Posterior vena cava (tissue), 2 donors: ENCODE measurements at places on chromosomes 6 and 20. TPM values are rescaled to one million over a fixed set of nuclear protein-coding genes. Genes with fewer than 3 reads are reported as not detected.

DNA sequence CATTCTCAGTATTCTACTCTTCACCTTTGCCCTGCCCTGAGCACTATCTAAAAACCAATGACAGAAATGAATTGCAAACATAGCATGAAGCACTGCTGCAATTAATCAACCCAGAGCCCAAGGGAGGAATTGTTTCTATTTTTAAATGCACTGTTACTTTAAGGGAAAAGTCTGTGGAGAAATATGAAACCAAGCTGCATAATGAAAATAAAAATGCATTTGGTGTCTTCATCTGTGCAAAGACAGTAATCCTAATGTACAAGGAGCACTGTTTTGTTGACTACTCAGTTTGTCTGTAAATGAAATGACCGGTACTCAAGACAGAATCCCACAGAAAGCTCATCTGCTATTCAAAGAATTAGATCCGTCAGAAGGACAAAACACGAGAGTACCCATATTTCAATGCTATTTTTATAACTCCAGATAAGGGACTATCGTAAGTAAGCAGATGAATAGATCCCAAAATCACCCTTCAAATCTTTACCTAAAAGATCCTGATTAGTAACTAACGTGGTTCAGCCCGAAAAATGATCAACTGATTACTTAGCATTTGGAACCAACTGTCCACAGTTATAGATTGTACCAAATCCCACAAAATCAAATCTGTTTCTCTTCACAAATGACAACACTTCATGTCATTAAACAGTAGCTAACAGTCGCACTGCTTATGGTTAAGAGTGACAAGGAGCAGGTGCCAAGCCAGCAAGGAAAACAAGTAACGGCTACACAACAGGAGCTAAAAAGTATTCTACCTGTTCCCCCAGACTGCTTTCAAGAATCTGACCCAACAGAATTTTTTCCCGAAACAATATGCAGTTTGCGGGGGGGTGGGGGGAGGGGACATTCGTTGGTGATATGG is 2.4 kb downstream of the KIF13A start:
- DNase-seq: no peak

DNA sequence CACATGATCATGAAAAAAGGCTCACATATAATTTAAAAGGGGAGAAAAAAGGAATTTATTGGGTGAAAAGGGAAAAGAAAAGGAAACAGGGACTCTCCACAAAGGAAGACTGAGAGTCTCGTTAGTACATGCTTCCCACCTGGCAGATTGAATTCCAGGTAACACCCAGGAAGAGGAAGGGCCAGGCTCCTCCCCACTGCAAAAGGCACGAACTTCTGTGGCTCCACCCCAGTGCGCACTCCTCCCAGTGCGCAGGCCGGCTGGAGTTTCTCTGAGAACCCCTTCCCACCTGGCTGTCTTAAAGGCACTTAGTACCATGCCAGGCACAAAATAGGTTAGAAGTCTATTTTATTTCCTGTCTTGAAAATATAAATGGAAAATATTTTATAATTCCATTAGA is 129.8 kb downstream of the COL12A1 start:
- DNase-seq: no peak

DNA sequence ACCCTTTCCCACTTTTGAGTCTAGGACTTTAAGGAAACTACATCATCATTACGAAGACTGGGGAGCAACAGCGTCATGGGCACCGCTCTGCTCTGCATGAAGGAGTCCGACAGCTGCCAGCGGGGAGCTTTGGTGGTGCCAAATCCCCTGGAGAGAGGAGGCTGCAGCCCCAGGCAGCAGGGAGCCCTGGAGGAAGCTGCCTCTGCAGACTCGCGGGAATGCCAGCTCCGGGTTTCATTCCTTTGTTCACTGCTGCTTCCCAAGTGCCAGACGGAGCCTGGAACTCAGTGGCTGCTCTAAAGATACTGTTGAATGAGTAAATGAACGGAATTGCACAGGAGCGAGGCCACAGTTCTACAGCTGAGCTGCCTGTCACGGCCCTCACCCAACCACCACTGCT is 196.5 kb upstream of the THBS2 start:
- no peak for DNase-seq

GRCh38 chr6:53107091-53107490 is 41.5 kb downstream of the GCM1 start:
- DNase-seq: no peak

- DNase-seq: no peak
Observed at GRCh38 chr6:16403831-16404230, 165.4 kb downstream of the GMPR start.

- no peak for DNase-seq
Observed at GRCh38 chr6:148915810-148916209, 169.0 kb downstream of the UST start.

Gene RBL1
- total RNA-seq: 4.4 TPM

Gene VGLL2
- total RNA-seq: not detected

DNA sequence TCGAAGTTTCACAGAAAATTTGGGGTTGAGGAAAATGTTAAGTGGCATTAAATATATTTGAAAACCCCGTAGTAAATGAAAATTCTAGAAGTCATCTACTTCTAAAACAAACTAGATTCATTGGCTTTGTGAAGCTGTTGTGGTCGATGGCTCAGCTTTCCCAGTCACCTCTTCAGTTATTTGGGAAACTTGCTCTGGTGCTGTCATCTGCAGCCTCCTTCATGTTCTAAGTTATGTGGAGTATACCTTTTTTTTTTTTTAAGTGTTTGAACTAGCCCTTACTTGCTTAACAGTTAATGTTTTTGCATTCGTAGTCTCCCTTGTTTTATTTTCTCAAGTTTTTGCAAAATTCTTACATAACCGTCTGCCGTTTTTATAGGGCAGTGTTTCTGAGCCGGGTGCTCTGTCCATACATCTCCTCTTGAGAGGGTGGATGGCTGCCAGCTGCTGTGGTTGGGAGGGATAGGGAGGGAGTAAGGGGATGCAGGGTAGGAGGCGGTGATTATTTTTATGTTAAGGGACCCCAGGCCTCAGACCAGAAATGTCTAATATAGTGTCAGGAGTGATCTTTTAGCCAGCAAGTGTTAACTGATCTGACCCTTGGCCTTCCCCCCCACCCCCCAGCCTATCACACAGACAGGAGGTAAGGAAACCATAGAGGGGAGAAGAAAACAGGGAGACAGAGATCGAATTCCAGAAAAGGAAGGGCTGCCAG is 7.1 kb downstream of the RREB1 start:
- DNase-seq: no peak

- peak; percentile 60 for DNase-seq
Observed at GRCh38 chr6:43990275-43990626, 137.0 kb downstream of the MRPL14 start.

GRCh38 chr6:158283304-158283980 is 28.8 kb upstream of the TULP4 start:
- DNase-seq: no peak

DNA sequence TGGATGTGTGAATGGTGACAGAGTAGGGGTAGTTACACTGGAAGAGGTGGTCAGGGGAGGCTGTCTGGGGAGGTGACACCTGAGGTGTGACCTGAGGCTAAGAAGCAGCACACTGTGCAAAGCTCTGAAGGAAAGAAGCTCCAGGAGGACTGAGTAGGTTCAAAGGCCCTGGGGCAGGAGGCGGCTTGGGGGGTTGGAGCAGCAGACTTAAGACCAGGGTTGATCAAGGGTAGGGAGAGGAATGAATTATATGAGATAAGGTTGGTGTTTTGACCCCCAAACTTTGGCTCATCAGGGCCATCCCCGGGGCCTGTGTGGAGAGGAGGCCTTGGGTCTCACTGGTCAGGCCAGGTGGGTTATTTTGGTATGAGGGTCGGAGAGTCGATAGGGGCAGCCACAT is 166.1 kb downstream of the GRM4 start:
- peak; percentile 26 for DNase-seq

GRCh38 chr20:47883186-47883585 is 97.9 kb upstream of the SULF2 start:
- DNase-seq: no peak

DNA sequence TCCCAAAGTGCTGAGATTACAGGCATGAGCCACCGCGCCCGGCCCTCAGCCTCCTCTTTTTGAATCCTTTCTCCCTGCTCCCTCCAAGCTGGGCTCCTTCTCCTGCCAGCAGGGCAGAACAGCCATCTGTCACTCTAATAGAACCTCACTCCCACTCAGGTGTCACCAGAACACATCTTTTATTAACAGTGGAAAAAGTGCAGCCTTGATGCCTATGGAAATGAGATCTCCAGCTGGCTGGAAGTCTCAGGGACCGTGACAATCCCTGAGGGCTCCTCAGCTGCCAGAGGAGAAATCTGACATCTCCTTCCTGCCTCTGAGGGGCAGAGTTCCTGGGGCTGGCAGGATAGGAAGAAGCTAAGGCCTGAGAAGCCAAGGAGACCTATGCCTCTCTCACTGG is 28.0 kb downstream of the TMC2 start:
- no peak for DNase-seq

DNA sequence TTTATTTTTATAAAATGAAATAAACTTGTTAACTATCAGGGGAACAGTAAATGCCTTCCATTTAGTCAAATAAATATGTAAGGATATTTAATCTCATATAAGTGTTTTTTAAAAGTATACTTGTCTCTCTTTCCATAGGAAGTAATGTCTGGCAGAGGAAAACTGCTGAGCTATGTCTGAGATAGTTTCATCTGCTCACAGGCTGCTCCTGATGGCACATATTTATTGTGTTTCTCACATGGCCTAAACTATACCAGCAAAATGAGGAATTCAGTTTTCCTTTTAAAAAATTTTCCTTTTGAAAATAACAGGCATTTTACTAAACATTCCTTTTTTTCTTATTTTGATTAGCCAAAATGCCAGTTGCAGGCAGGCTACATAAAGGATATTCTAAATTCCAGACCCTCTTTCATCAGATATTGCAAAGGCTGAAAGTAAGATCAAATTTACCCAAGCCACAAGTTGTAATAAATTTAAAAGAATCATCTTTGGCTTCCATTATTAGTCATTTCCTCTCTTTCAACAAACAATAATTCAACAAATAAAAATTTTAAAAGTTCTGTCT is 60.1 kb upstream of the RNF146 start:
- no peak for DNase-seq

- peak; percentile 70 for DNase-seq
Observed at GRCh38 chr20:63314566-63315239, 21.7 kb downstream of the COL20A1 start.

DNA sequence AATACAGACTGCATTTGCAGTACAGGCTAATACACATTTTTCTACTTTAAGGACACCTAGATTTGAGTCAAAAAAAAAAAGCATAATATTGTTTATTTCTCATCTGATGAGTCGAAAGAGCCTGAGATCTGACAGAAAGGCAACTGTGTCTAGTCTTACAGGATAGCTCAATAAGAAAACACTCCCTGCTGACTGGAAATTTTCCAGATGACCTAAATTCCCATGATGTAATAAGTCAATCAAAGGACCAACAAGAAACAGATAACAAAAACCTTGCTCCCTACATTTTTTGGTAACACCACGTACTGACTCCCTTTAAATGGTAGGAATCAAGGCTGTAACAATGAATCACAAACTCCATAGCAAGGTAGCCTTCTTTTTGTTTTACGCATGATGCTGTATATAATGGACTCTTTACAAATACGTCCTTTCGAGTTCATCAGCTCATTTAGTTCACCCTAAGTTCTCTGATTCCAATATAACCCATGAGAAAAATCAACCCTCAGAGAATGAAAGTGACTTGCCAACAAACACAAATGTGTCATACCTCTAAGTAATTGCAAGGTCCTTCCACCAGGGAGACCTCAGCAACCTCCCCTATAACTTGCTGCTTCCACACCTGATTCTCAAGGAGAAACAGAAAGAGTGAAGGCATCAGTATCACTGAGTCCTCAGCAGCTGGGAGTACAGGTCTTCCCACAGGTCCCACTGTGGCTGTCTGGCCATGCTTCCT is 12.1 kb downstream of the TBX18 start:
- DNase-seq: no peak

DNA sequence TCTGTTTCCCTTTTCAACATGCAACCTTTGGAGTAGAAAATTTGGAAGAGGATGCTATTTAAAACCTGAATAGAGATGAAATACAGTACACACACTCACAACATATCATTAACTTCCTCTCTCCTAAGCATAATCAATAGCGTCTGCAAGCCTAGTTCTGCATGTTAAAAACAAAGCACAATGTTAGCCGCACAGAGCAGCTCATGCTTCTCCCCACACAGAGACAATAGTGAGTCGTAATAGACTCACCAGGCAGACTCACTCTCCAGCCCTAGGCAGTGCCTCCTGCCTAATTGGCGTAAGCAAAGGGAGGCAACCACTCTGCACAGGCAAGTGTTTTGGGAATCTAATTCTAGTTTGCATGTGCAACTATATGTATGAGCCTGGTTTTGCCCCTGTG is 45.8 kb upstream of the ARID1B start:
- no peak for DNase-seq

Gene ARG1
- total RNA-seq: 1.8 TPM

- no peak for DNase-seq
Observed at GRCh38 chr6:87762116-87762515, 60.1 kb upstream of the AKIRIN2 start.

- no peak for DNase-seq
Observed at GRCh38 chr20:46883892-46884291, 10.8 kb upstream of the EYA2 start.

Gene ANKRD66
- total RNA-seq: not detected

Gene BMP6
- 2.0 TPM for total RNA-seq

Gene SNAP91
- total RNA-seq: 4.0 TPM

Gene SLC17A1
- total RNA-seq: not detected

DNA sequence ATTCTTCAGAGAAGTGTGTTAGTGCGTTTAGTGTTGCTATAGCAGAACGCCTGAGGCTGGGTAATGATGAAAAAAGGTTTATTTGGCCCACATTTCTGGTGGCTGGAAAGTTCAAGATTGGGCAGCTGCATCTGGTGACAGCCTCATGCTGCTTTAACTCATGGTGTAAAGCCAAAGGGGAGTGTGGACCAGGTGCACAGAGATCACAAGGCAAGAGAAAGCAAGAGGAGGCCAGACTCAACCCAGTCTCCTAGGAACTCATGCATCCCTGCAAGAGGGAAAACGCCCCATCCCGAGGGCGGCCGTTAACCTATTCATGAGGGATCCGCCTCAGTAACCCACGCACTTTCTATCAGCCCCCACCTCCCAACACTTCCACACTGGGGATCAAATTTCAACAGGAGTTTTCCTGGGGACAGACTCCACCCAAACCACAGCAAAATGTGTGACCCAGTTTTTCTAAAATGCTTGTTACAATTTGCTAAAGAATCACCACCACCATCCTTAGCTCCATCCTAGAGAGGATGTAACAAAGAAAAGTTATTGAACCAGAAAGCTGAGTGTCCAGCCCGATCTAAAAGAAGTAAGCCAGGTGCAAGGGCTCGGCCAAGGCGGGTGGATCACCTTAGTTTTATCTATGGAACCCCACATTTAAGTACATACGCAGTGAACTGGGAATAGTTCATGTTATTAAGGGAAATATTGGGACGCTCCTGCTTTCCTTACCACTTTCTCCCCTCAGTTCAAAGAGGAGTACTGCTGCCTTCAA is 164.8 kb downstream of the QKI start:
- no peak for DNase-seq

Gene SNAP25
- total RNA-seq: 0.62 TPM

- DNase-seq: peak; percentile 83
Observed at GRCh38 chr20:7841971-7842310, 98.3 kb downstream of the HAO1 start.
